ENCODE measurements at places on chromosomes 7 and 10. TPM values are rescaled to one million over a fixed set of nuclear protein-coding genes. Genes with fewer than 3 reads are reported as not detected.

PTF1A gene
- not detected for polyA plus RNA-seq

SORCS1 gene
- polyA plus RNA-seq: 0.22 TPM

UCMA gene
- polyA plus RNA-seq: 0.11 TPM

SAP25 gene
- polyA plus RNA-seq: 4.0 TPM

HTR5A gene
- not detected for polyA plus RNA-seq

SEMA3A gene
- 23.0 TPM for polyA plus RNA-seq

PTPRZ1 gene
- polyA plus RNA-seq: 1.9 TPM

AMZ1 gene
- polyA plus RNA-seq: 0.15 TPM

ZNF239 gene
- 6.7 TPM for polyA plus RNA-seq

CRHR2 gene
- polyA plus RNA-seq: 0.08 TPM

CPN1 gene
- not detected for polyA plus RNA-seq

EIF3A gene
- 113 TPM for polyA plus RNA-seq

NUB1 gene
- 33.8 TPM for polyA plus RNA-seq

WDFY4 gene
- polyA plus RNA-seq: 0.54 TPM

SP4 gene
- polyA plus RNA-seq: 6.9 TPM

MALRD1 gene
- 1.5 TPM for polyA plus RNA-seq

MOGAT3 gene
- not detected for polyA plus RNA-seq

SLC29A4 gene
- polyA plus RNA-seq: 2.1 TPM

SFXN3 gene
- 26.5 TPM for polyA plus RNA-seq

RNF32 gene
- 2.3 TPM for polyA plus RNA-seq

ACTR3C gene
- 1.8 TPM for polyA plus RNA-seq

TMEM229A gene
- polyA plus RNA-seq: 1.8 TPM

TRIM50 gene
- 0.24 TPM for polyA plus RNA-seq

MEIG1 gene
- polyA plus RNA-seq: 0.67 TPM

NAT16 gene
- polyA plus RNA-seq: not detected

CYP26C1 gene
- polyA plus RNA-seq: 0.07 TPM

FOXP2 gene
- polyA plus RNA-seq: 5.0 TPM

MYL10 gene
- polyA plus RNA-seq: not detected

IRF5 gene
- polyA plus RNA-seq: 2.2 TPM

SEC61G gene
- polyA plus RNA-seq: 187 TPM

GRID2IP gene
- polyA plus RNA-seq: 0.07 TPM

IGF2BP3 gene
- 0.40 TPM for polyA plus RNA-seq

PTEN gene
- polyA plus RNA-seq: 84.7 TPM

CARD11 gene
- 1.9 TPM for polyA plus RNA-seq

SEMA3D gene
- 0.75 TPM for polyA plus RNA-seq

INTS15 gene
- polyA plus RNA-seq: 20.9 TPM

AKR1C8 gene
- polyA plus RNA-seq: not detected

MUC3A gene
- 0.16 TPM for polyA plus RNA-seq

CDHR3 gene
- polyA plus RNA-seq: 1.8 TPM

SLC29A3 gene
- 16.6 TPM for polyA plus RNA-seq

SLC26A5 gene
- not detected for polyA plus RNA-seq

TLX1 gene
- polyA plus RNA-seq: not detected

CYP2C19 gene
- polyA plus RNA-seq: not detected

INSYN2A gene
- polyA plus RNA-seq: 0.27 TPM

ATP6V0A4 gene
- 1.7 TPM for polyA plus RNA-seq

PLXNA4 gene
- polyA plus RNA-seq: 7.1 TPM

PNLIPRP3 gene
- not detected for polyA plus RNA-seq

HOXA10 gene
- 2.8 TPM for polyA plus RNA-seq

FAM25A gene
- polyA plus RNA-seq: not detected

ZNF487 gene
- 6.4 TPM for polyA plus RNA-seq

FOXI2 gene
- polyA plus RNA-seq: 0.01 TPM

CCZ1B gene
- 58.9 TPM for polyA plus RNA-seq

VWDE gene
- 0.08 TPM for polyA plus RNA-seq

GOLGA7B gene
- polyA plus RNA-seq: 0.30 TPM

Measured in ovary (tissue), 10 donors.